ENCODE measurements at places on chromosomes 6 and 20.

DNA sequence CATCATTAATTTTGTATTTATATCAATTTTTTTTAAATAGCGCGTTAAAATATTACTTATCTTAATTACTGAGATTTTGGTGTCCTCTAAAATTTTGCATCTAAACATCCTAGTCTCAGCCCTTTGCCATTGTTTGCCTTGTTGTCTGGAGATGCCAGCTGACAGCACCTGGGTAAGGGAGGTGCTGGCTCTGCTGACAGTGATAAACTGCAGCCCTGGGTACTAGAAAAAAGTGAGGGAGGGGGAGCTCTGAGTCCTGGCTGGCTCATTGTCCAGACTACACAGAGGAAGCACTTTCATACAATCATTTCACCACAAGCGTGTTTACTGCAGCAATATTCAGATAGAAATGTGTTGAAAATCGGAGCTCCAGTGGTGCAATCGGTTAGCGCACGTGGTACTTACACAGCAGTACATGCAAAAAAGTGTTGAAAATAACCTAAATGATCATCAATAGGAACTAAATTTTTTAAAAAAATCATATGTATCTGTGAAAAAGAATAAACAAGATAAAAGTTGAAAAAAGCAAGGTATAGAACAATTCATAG, 18.5 kb upstream of the UBR2 start:
- no peak for DNase-seq

GRCh38 chr6:143402721-143403336, 47.7 kb downstream of the ADAT2 start:
- no peak for DNase-seq

DNA sequence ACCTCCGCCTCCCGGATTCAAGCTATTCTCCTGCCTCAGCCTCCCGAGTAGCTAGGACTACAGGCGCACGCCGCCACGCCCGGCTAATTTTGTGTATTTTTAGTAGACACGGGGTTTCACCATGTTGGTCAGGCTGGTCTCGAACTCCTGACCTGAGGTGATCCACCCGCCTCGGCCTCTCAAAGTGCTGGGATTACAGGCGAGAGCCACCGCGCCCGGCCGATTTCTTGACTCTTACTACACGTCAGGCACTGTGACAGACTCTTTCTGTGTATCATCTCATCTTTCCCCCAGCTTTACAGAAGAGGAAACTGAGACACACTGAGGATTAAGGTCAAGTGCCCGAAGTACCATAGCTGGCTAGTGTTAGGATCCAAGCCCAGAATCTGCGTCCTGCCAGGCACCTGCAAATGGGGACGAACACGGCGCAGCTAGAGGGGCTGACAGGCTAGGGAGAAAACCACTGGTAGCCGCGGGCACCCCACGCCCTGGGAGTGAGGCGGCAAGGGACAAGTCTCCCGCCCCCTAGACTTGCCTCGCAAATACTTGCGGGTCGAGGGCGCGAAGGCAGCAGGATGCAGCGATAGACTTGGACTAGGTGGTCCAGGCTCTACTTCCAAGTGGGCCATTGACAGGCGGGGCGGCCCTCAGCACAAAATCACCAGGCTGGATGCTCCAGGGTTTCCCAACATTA, 1.1 kb upstream of the TAF8 start:
- no peak for DNase-seq

- DNase-seq = no peak
These were observed 117.6 kb downstream of the TFAP2B start for GRCh38 chr6:50936277-50936681.

- no peak for DNase-seq
These were observed 52.6 kb upstream of the NAA20 start for GRCh38 chr20:19964289-19965265.

DNA sequence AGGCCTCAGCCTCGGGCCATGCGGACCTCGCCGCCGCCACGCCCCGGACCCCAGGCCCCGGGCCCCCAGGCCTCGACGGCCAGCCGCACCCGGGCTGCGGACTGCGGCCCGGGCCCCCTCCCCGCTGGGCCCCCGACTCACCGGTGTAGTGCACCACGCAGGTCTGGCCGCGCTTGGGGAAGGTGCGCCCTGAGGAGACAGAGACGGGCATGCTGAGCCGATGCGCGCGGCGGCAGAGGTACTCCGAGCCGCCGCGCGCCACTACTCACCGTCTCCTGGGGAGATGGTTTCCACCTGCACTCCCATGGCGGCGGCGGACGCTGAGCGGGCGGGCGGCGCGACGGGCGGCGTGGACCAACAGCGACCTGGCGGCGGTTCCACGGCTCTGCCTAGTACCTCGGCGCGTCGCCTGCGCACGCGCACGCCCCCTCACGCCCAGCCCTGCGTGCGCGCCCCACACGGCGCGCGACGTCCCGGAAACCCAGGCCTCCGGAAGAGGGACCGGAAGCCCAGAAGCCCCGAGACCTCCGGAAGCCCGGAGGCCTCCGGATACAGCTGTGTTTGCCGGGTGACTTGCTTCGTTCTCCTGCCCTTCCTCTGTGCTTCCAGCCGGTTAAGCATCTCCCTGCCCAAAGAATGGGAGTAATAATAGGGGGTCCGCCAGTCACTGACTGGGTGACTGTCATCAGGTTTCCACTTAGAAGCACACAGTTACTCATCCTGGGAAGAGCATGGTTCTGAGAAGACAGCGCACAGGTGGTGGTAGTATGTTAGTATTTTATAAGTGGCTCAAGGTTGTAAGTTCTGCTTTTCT, at the start of gene FKBP1A:
Gene FKBP1A (minus strand): TSS at position 362 of the 814 bp plus-strand sequence. CDS start 56 bp downstream, at position 306.
- peak; percentile 87 for DNase-seq

- no peak for DNase-seq
These were observed at the start of gene C6orf132 for GRCh38 chr6:42142118-42142835. Gene C6orf132 (minus strand): TSS chr6:42142620. CDS start chr6:42142444, 176 bp downstream.

DNA sequence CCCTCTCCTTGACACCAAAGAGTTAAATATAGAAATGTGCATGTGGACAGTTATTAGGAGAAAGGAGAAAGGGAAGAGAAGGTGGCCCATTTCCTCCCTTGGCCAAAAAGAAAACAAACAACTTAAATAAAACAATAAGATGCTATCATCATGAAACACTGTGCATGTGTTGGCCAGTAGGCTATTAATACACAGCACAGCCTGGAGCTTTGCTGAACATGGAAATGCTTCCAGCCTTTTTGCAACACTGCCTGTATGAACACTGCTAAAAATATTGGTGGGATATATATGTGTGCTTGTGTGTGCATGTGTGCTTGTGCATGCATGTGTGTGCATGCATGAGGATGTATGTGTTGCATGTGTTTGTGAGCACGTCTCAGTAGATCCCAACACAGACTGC, 100.4 kb downstream of the LY86 start:
- no peak for DNase-seq

DNA sequence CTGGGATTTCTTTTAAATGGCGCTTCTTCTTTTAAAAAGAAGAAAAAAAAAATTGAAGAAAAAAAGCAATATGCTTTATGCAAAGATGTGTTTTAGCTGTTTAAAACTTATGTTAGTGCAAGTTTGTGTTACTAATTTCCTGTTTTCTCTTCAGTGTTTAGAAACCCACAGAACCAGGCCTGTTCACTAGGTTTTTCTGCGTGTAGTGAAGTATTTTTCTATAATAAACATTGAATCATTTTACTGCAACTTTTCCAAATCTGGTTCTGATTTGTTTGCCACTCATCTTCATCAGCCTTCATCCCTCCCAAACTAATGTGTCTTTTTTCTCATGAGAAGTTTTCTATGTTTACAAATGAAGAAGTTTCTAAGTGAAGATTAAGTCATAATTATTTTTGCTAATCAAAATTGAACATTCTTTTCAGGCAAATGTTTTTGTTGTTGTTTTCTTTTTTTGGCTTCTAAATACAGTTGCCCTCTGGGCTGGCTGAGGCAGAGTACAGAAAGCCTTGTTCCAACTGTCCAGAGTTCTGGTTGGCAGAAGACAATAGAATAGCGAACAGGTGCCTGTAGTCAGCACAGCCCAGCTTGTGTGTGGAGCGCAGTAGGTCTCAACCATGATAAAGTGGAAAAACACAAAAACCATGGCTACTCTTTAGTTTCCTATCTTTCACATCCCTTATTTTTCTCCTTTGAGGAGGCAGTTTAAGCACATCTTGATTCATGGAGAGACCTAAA, 14.5 kb downstream of the ZNF76 start:
- DNase-seq = no peak

- DNase-seq = no peak
These were observed 111.5 kb downstream of the TIAM2 start for GRCh38 chr6:155106456-155107115.

DNA sequence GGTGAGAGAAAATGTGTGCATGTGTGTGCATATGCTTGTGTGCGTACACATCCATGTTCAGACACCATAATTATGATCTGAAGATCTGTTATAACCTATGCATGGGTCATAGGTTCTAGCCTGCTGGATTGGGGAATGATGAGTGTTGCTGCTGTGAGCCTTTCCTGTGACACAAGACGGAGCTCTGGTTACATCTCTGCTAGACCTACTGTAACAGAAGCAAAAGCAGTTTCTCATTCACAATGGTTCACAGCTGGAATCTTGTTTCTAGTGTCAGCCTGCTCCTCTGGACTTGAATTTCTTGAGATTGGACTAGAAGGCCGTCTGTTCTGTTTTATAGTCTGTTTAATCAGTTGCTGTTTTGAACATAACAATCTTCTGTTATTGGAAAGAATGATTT, 40.1 kb downstream of the DEFB114 start:
- DNase-seq = no peak

GRCh38 chr6:127136786-127137185, 18.3 kb downstream of the RSPO3 start:
- no peak for DNase-seq
